Stimulated activated CD4-positive, alpha-beta T cell treated with anti-CD3 and anti-CD28 coated beads, Interleukin-1b, Interleukin-23, amount 100 ng/mL, for 1 hour (primary cell): ENCODE measurements at places on chromosomes 13 and 19.

DNA sequence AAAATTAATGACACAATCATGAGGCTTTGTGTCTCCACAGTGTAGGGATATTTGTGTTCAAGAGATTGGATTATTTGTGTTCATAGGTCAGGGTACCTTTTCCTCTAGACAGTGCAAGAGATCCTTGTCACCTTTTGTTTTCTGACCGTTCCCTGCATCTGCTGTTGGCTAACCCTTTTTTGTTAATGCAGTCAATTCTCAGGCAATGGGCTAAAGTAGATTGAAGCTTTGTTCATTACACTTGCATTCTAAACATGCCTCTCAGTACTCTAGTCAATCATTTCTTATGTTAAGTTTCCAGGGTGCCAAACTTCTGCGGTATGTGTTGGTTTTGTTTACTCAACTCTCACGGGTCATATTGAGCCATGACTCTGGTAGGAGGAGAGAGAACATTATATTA, 1.8 kb upstream of the MED4 start:
- DNase-seq: no peak

DNA sequence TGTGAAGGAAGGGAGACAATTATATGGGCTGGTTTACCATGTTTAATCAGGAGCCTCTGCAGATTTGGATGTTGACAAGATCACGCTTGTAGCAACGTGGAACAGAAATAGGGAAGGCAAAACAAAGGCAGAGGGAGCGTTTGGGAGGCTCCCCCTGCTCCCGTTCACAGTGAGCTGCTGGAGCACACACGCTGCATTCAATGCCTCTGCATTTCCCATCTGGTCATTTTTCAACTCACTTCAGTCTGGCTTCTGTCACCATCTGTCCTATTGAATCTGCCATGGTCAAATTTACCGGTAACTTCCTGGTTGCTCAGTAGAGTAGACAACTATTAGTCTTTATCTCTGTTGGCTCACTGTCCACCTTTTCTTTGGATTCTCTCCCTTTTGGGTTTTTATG, 91.0 kb downstream of the NHLRC3 start:
- DNase-seq: no peak

- DNase-seq: no peak
Observed at GRCh38 chr19:39192846-39193245, 3.9 kb upstream of the NCCRP1 start.

DNA sequence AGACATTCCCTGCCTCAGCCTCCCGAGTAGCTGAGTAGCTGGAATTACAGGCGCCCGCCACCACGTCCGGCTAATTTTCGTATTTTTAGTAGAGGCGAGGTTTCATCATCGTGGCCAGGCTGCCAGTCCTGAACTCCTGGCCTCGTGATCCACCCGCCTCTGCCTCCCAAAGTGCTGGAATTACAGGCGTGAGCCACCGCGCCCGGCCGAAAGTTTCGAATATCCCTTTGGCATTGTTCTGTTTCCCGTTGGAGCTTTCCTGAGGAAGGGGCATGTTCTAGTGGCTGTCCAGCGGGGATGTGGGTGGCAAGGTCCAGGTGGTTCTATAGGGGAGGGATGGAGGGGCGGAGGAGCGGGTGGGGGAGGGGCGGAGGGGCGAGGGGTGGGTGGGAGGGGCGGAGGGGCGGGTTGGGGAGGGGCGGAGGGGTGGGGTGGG, 2.1 kb upstream of the BSG start:
- DNase-seq: no peak

DNA sequence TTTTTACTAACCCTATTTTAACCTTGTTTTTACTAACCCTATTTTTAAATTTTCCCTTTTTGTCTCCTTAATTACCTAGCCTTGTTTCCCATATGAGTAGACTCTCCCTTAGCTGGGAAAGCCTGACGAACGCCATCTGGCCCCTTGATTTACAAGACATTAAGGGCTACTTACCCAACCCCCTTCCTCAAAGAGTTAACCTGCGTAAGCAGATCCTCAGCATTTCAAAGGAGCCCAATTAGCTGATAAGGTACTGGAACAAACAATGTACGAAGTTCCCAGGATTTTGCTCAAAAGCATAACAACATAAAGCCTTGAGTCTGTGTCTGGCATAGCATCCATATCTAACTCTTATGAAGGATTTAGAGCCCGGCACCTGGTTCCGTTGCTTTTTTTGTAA, 4.7 kb upstream of the MVB12A start:
- no peak for DNase-seq

DNA sequence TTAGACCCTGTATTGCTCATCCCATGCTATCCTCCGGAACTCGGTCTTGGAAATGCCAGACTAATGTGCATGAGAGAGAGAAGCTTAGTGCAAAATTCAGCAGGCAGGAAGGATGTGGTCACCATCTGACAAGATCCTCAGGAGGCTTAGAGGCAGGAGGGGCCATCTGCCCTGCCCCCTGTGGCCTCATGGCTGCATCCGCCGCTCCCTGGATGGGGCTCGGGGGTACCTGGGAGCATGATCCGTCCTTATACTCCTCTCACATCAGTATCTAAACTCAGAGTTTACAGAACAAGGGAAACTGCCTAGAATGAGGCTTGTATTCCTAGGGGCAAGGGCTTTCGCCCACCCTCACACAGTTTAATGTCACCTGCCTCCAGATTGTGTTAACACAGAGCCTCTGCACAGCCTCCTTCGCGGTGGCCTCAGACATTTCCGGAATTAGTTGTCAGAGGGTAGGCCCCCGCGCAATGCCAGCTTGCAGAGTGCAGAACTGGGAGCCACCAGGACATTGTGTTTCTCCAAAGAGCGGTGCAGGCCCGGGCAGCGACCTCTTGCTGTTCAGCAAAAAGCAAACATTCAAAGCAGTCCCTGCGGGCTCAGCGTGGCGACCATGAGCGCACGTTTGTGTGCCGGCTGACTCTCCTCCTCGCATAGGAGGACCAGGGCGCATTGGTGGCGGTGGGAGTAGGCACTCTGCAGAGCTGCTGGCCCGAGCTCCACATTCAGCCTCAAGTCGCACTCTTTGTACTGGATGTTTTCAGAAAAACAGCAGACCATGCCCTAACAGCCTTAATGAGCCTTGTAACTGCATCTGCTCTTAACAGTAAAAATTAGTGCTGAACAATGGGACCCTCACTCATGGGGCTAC, 39.1 kb downstream of the GPR12 start:
- DNase-seq: no peak

GRCh38 chr19:50785329-50785728, 4.9 kb upstream of the ACP4 start:
- no peak for DNase-seq

- no peak for DNase-seq
Observed at GRCh38 chr19:30341611-30342201, 30.5 kb upstream of the ZNF536 start.

DNA sequence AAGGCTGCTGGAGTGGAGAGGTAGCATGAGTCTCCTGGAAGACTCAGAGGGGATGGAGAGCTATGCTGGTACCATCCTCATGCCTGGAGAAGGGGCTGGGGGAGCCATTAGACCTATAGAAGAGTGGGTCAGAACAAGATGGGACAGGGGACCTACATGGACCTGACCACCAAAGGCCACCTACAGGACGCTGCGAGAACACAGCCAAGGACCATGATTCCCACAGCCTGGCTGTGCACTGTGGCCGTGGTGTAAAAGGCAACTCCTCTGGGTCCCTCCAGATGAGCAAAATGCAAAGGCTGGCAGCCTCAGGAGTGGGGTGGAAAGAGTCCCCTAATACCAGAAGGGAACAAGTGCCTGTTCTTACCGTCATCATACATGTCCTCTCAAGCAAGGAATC, 216.2 kb downstream of the SLC7A1 start:
- no peak for DNase-seq

- DNase-seq: no peak
Observed at GRCh38 chr13:85638265-85638664, 161.0 kb downstream of the SLITRK6 start.
